ENCODE measurements at places on chromosomes 11 and 22.

DNA sequence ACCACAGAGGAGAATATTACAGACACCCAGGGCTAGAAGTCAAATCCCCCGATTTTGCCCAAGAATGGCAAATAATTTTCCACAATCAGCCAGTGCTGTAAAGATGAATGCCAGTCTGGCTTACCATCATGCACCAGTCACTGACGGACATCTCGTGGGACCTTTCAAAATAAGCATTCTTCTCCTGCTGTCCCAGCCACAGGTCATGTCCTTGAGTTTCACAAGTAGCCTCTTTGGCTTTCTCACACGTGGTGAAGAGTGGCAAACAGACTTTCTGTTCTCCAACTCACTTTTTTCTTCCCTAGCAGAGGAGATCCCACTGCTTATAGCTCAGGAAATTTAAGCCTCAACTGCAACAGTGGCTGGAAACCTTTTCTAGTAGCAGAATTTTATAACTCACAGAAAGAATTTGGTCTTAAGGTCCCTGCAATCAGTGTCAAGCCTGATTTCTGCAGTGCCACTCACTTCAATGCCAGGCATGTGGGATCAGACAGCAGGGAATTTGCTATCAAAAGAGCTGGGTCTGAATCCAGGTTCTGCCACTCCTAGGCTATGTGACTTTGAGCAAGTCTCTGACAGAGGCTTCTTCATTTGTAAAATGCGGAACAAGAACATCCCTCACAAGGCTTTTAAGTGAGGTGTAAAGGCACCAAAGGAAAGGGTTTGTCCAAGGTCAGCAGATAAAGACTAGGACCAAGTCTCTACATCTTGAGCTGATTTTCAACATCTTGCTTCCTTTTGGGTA lies 3.6 kb downstream of the PIK3IP1 start:
- no peak for DNase-seq

- no peak for DNase-seq
These were observed 1.3 kb downstream of the DENND5A start for GRCh38 chr11:9263840-9264315.

DNA sequence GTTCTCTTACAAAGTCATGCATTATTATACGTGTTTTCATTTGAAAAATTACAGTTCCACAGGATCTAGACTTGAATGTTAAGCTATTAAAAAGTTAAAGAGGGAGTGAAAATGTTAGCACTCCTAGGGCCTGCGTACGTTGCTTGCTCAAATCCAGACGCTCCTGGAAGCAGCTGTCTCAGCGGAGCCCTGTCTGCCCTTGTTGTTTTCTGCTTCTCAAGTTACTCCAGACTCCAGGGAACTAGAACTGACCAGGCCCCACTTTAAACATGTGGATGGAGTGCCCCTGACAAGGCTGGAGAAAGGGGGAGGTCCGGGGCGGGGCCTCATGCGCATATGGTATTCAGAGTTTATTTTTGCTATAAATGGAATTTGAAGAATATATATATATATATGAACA lies 9.6 kb downstream of the PARVB start:
- DNase-seq, result no peak

- no peak for DNase-seq
These were observed 111.5 kb downstream of the PKNOX2 start for GRCh38 chr11:125275905-125276618.

DNA sequence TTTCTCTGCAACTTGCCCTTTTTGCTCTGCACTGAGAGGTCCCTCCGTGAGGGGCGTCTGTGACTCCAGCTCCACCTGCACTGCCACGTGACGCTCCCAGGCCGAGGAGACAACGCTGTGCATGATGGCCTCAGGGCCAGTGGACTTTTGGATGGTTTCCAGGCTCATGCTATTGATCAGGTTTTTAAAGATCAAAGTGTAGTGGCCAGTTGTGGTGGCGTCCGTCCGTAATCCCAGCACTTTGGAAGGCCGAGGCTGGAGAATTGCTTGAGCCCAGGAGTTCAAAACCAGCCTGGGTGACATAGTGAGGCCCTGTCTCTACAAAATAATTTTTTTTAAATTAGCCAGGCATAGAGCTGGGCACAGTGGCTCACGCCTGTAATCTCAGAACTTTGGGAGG lies 16.1 kb downstream of the RPL3 start:
- DNase-seq, result no peak

- DNase-seq, result no peak
These were observed 39.0 kb upstream of the CD44 start for GRCh38 chr11:35100013-35100383.
